ENCODE measurements at places on chromosomes 6 and 20.

DNA sequence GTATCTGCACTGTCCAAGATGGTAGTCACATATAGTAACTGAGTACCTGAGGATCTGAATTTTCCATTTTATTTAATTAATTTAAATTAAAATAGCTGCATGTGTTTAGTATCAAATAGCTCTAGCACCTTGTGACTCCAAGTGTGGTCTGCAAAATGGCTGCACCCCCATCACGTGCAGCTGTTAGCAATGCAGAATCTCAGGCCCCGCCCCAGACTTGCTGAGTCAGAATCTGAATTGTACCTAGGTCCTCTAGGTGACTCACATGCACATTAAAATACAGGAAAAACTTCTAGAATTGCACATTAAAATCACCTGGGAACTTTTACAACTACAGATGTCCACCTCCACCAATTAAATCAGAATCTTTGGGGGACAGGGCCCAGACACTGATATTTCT is 19.2 kb upstream of the FAM83C start:
- DNase-seq: no peak

DNA sequence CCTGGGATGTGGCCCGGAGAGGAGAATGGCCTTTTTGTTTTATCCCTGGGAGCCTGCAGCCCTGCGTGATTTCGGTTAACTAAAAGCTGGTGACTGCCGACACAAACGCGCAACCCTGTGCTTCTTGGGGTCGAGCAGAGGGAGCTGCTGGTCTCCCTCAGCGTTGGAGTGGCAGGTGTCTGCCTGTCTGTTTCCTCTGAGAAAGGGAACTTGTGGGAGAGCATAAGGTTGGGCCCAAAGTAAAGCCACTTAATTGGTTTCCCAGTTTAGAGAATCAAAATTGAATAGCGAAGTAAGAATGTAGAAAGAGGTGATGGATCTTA is 500 bp downstream of the LTV1 start:
- DNase-seq: no peak

DNA sequence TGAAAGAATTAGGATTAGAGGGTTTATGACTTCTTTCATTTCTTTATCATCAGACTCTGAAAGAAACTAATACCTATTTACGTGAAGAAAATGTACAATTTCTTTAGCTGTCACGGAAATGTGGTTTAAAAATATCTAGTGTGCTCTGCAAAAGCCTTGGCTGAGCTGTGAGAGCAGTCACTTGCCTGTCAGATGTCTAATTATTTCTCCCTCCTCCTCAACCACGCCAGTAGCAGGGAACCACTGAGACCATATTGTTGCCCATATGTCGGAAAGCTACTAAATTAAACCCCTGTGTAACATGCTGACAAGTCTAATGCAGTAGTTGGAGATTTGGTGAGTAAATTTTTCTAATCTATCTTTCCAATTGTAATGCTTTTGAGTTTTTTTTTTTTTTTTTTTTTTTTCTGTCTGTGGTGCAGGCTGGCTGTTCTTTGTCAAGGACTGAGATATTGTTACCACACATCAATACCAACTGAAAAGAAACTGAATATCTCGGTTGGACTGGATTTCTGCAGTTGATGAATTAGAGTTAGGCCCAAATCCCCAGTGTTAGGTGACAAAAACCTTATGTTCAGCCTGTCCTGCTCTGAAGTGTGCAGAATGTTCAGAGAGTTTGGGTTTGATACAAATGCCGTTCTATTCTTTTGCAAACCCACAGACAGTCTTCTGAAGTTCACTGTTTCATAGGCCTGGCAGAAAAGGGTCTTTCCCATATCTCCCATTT is 302.9 kb upstream of the SYNCRIP start:
- DNase-seq: no peak

DNA sequence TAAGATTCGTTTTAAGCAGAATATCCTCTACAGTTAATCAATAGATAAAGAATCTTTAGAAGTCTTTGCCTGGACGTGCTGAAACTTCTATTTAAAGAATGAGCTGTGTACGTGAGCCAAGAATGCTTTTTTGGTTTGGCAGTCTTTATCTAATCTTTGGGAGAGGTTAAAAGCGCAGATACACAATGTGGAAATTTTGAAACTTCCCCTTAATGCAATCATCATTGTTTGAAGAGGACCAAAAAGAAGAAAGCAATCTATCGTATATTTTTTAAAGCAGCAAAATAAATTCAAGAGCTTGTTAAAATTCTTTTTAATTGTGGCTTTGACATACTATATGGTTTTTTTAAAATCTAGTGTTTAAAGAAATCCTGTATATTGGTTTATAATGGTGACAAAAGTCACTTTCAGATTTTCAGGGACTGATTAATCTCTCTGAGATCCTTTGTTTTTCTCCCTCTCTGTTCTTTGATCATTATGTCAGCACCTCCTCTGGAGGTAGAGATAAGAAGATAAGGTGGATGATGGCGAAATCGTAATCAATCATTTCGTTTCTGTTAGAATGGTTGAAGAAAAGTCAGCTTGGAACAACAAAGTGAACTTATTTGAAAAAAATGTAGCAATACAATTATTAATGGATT is 92.1 kb upstream of the FAM184A start:
- DNase-seq: no peak

- no peak for DNase-seq
These were observed 41.7 kb downstream of the TMEM242 start for GRCh38 chr6:157281570-157281969.

DNA sequence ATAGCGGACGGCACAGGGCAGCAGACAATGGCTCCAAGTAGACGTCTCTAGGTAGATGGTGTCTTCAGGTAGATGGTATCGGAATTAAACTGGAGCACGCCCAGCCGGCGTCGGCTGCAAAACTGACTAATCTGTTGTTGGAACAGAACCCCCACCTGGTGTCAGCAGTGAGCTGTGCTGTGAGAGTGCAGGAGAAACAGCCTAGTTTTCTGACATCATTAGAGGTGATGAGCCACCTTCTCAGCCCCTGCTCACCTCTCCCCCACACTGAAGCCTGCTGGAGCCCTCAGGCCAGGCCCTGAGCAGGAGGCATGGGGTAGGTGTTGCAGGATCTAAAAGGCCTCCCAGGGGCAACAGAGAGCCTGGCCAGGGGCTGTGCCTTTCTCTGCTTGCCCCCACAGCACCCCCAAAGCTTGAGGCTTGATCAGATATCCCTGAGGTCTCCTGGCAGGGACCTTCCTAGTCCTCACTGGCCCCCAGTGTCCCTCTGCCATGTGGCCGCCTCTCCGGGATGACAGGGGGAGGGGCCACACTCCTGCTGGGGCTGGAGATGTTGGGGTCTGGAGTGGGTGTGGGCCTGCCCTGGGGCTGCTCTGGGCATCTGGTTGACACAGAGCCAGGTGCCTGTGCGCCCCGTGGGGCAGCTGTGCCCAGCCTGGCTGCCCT is 6.9 kb upstream of the HELZ2 start:
- no peak for DNase-seq

GRCh38 chr6:72132427-72132826 is 246.1 kb downstream of the RIMS1 start:
- no peak for DNase-seq

DNA sequence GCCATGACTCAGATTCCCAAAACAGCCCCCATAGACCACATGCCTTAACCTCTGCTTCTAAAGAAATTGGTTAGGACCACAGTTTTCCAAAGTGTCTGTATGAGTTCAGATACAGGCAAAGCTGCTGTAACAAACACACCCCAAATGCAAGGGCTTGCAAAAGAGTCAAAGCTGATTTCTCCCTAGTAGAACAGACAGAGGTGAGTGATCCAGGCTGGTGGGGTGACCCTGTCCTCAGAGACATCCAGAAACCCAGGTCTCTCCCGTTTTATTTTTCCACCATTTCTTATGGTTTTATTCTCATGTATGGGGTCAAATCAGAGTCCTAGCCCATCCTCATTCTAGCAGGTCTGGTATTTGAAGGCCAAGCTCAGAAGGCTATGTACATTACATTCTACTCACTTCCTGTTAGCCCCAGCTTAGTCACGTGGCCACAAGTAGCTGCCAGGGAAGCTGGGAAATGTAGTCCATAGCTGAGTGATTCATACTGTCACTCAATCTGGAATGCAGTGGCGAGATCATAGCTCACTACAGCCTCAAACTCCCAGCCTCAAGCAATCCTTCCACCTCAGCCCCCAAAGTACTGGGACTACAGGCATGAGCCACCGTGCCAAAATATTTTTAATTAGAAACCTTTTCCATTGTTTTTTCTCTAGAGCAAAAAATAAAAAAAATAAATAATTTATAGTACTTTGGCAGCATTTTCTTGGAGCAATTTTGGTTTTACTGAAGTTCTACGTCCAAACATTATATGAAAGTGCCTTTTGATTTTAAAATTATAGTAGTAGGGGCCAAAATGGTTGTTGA is 175.2 kb downstream of the ZMYND8 start:
- DNase-seq: no peak

DNA sequence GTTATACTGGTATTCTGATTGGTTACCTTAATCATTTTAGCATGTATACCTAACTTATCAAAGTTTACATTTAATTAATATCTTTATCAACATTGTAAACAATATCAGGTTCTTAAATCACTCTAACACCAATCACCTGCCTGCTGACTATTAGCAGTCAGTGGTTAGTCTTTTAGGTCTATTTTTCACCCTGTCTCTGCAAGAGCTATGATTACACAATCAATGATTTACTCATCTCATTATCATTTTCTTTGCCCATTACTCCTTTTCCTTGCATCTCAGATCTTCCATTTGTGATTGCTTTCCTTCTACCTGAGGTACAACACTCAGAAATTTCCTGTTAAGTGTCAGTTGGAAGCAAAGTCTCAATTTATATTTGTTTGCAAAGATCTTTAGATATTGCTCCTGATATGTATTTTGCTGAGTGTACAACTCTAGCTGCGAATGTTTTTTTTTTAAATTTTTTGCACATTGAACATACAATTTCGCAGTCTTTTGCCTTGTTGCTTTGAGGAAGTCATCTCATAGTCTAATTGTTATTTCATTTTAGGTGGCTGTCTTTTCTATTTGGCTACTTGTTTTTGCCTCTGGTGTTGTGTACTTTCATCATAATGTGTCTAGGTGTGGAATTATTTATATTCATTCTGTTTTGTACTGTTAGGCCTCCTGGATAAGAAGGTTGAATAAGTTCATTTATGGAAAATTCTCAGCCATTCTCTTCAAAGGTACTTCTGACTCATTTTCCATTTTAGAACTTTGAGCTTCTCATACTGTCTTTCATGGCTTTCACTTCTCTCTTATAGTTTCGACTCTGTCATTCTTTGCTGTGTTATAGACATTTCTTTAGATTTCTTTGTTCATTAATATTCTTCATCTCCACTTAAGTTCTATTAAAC is 104.9 kb upstream of the CEP162 start:
- DNase-seq: no peak

GRCh38 chr6:23435126-23435525 is 690.9 kb upstream of the NRSN1 start:
- no peak for DNase-seq

DNA sequence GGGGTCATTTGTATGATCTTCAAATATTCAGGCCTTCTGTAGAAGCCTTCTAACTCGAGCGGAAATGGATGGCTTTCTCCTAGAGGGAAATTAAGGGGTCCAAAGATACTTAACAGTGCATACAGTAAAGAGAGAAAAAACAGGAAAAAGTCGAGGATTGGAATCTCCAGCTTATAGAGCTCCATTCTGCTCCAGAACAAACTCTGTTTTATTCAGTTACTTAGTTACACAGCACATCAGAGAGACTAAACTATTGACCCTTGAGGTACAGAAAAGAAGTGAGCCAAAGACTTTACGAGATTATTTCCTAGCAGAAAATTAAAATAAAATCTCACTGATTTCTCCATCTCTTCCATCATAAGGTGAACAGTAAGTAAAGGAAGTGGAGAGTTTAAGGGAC is 43.8 kb upstream of the DSE start:
- DNase-seq: no peak

DNA sequence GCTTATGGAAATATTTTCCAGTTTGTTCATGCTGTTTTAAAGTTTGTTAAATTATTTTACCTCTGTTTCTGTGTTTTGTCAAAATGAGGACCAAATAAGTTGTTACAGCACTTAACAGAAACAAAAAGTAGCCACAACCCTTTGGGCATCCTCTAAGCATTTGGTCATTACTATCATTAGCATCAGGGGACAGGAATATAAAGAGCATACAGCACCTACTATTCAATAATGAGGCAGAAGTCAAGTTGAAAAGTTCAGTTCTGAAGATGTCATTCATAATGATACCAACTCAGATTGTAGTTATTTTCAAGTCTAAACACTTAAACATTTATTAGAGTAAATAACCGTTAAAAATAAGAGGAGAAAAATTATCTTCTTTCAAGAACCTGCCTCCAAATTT is 862.3 kb upstream of the FLRT3 start:
- no peak for DNase-seq

- no peak for DNase-seq
These were observed 236.0 kb upstream of the EYS start for GRCh38 chr6:65943051-65943450.

GRCh38 chr6:85449818-85450759 is at the start of gene NT5E:
Gene NT5E, plus strand, starts transcription at chr6:85450083. Its CDS starts 57 bp downstream, at chr6:85450140.
- DNase-seq: peak; percentile 49

All from thoracic aorta (tissue), 2 donors.